Effector memory CD4-positive, alpha-beta T cell (primary cell): ENCODE measurements at places on chromosomes 2 and 18.
A peak's percentile ranks its signal among the peaks of the same experiment; 100 is the strongest.

- DNase-seq, result no peak
Observed at GRCh38 chr2:208097313-208097712, 27.0 kb downstream of the CRYGD start.

- no peak for DNase-seq
Observed at GRCh38 chr2:60496956-60497355, 56.5 kb downstream of the BCL11A start.

DNA sequence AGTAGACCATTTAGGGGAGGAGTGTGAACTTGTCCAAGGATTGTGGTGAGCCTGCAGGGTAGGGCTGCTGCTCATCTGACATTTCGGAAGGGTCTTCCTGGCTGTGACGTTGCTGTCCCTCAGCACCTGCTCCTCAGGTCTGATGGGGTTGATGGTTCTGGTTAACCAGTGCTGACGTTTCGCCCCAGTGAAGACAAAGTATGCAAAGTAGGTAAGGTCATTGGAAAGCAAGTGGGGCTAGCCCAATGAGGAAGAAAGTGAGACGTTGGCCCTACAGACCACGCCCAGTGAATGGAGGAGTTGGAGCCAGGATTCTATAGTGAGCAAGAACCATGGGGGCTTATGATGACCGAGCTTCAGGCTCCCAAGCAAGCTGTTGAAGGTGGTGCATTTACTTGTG is 33.4 kb upstream of the ZNF396 start:
- DNase-seq, result no peak

DNA sequence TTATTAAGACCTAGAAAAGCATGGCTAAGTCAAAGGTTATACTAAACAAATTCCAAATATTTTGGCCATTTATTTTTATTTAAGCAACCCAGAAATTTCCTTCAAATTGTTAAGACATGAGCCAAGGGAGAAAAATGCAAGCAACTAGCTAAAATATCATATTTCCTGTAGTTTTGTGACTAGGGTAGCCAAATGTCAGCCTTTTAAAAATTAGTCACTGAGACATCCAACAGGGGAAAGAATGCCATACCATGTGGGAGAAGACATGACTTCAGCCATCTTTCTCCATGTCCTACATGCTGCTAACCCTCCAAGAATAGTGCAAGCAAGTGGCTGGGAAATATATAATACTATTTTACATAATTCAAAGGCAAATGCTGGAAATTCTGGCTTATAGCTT is 197.9 kb downstream of the DSEL start:
- no peak for DNase-seq

DNA sequence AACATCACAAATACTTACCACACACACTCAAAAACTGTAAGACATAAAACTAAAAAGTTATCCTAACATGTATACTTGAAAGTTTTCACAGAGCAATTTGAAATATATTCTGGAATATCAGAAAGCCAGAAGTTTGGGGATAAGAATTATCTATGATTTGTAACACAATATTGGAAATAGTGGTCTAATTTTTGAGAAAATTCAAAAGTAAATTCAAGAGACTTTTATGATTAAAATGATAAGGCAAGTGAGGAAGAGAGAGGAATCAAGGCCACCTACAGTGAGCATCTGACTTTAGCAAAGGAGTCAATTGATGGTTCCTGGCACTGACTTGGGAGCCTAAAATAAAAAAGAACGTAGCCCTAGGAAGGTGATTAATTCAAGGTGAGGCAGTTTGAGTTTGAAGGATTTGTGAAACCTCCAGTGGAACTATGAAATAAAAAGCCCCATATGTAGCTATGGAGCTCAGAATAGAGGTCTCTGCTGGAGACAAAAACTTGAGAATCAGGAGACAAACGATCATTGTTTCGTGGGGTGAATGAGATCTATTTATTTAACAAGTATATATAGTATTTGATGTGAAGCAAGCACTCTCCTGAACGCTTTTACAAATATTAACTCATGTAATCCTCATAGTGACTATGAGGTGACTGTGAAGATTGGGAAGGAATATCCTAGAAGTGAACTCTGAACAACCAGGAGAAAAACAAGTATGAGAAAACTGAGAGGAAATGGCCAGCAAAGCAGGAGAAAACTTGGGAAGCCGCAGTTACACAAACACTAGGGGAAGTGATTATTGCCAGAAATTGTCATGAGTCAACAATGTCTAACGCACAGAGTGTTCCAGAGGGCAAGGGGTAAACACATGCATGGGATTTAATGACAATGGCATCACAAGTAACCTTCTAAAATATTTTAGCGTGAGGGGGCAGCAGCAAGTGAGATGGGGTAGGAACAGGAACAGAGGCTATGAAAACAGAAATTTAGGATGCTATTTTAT is 12.8 kb downstream of the TFPI start:
- DNase-seq, result no peak

DNA sequence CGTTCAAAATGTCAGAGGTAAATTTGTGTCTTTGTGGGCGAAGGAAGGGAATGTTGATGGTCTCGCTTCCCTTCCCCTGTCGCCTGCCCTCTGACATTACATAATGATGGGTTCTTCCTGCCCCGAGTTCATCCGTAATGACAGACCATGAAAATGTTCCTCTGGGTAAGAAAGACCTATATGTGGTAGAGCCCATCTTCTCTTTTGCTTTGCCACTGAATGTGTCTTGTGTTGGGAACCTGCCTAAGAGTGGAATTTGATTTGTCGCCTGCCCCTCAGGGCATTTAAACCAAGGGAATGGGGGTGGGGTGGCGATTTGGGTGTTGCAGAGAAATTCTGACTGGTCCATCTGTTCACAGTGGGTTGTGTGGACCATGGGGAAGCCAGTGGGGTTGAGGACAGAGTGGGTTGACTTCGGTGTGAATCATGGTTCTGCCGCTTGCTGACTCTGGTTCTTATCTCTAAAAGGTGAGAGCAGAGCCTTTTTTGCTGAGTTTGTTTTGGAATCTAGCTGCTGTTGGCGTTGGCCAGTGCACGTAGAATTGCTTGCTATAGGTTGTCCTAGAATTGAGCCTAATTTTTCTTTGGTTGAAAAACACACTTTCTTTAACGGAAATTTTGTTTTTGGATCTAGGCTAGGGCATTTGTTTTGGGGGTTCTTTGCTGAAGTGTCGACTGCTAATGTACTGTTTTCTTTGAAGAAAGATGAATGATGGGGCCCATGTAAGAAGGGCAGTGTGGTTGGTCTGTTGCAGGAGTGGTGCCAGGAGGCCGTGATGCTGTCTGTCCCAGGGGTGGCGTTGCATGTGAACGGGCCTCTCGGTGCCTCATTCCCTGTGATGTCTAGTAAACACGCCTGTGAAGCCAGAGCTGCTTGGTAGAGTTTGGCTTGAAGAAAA is 1.3 kb downstream of the INPP4A start:
- DNase-seq, result no peak

DNA sequence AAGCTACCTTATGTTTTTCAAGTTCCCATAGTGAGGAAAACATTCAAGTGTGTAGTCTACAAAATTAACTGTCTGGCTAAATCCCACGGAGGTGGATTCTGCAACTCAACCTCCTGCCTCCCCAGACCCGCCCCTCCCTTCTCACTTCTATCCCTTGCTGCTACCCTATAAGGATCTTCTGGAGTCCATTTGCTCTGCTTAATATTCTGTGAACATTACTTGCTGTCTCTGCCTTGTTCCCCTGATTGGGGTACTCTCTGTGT is 163.2 kb downstream of the KCNE4 start:
- no peak for DNase-seq

DNA sequence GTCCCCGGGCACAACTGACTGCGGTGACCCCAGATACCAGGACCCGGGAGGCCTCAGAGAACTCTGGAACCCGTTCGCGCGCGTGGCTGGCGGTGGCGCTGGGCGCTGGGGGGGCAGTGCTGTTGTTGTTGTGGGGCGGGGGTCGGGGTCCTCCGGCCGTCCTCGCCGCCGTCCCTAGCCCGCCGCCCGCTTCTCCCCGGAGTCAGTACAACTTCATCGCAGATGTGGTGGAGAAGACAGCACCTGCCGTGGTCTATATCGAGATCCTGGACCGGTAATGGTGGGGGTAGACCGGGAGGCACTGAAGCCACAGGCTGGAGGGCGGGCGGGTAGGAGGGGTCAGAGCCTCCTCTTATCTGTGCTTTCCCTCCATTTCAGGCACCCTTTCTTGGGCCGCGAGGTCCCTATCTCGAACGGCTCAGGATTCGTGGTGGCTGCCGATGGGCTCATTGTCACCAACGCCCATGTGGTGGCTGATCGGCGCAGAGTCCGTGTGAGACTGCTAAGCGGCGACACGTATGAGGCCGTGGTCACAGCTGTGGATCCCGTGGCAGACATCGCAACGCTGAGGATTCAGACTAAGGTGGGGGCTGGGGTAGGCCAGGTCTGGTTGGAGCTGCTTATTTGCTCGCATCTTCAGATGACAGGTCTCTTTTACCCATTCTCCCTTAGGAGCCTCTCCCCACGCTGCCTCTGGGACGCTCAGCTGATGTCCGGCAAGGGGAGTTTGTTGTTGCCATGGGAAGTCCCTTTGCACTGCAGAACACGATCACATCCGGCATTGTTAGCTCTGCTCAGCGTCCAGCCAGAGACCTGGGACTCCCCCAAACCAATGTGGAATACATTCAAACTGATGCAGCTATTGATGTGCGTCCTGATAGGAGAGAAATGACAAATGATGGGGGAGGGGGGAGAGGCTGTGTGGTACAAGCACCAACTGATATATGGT is 780 bp downstream of the HTRA2 start:
- peak; percentile 44 for DNase-seq

- DNase-seq, result no peak
Observed at GRCh38 chr2:133169274-133169912, 398.9 kb downstream of the NCKAP5 start.

DNA sequence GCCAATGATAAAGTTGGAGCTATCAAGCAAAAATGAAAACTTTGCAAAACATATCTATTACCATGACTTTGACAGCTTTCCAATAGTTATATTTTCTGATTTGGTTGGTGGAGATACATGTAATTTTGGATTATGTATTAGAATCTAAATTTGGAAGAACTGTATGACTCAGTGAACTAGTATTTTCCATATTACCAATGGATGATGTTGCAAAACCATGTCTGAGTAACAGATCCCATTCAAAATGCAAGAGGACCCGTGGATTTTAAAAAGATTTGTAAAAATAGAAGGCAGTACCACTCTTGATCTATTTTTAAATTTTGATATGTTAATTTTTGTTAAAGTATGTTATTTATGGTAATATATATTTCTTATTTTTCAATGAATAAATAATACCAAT is 83.0 kb downstream of the TAF4B start:
- DNase-seq, result no peak

GRCh38 chr18:61662726-61663125 is 230.1 kb downstream of the RNF152 start:
- DNase-seq, result no peak

- DNase-seq, result no peak
Observed at GRCh38 chr18:28574175-28574574, 397.2 kb upstream of the CDH2 start.

- DNase-seq, result no peak
Observed at GRCh38 chr18:58785171-58785805, 79.4 kb upstream of the ZNF532 start.

GRCh38 chr2:85053802-85054201 is 79.4 kb upstream of the TCF7L1 start:
- no peak for DNase-seq

DNA sequence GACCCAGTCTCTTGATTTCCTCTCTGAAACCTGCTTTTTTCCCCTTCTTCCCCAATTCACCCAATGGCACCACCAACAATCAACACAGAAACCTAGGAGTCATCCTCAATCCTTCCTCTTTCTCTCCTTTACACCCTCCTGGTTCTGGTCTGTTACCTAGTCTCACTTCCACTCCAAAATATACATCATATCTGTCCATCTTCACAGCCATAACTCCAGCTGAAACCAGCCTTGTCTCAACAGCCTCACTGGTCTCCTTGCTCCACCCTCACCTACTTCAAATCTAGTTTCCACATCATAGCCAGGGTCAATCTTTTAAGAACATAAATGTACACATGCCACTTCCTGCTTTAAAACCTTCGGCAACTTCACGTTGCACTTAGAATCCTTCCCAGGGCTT is 11.8 kb upstream of the TWSG1 start:
- no peak for DNase-seq

DNA sequence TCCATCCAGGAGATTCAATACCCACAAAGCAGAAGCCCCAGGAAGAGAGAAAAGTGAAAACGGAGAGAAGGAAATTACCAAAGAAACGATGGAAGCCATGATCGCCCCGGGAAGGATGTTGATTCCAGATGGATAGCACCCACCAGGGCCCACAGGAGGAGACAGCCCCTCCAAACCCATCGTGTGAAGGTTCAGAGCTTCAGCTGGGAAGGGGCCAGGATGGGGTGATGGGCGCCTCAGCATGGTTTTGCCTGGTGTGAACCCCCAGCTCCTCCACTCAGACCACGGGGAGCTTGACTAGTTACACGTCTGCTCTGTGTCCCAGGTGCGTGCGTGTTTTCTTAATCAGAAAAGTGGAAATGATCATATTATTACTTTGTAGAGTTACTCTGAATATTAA is 264.5 kb downstream of the EIPR1 start:
- DNase-seq, result no peak

- no peak for DNase-seq
Observed at GRCh38 chr2:15127876-15128275, 433.3 kb downstream of the NBAS start.

DNA sequence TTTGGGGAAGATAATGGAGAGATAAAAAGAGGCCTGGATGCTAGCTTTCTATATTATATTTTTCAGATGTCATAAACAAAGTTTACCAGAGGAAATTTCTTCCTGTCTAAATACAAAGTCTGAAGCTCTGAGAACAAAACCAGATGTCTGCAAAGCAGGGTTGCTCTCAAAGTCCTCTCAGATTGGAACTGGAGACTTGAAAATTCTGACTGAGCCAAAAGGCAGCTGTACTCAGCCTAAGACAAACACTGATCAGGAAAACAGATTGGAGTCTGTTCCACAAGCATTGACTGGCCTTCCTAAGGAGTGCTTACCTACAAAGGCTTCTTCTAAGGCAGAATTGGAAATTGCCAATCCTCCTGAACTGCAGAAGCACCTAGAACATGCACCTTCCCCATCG is 25.1 kb downstream of the KDM3A start:
- no peak for DNase-seq

DNA sequence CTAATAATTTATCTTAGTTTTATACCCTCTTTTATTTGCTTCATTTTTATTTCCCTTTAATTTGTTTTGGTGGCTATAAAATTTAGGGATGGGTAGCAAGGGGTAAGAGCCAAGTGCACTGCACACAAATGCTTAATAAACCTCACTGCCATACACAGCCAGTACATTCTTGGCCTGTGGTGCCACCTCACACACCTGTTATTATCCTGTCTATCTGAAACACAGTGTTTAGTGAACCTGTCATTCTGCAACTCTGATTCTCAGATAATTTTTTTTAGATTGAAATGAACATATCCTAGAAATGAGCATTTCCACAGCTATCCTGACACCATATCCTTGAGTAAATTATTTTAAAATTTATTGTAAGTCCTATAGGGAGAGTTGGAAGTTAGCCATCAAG is 807.5 kb downstream of the DCC start:
- DNase-seq, result no peak

GRCh38 chr2:112085916-112086669 is 31.0 kb downstream of the TMEM87B start:
- no peak for DNase-seq

DNA sequence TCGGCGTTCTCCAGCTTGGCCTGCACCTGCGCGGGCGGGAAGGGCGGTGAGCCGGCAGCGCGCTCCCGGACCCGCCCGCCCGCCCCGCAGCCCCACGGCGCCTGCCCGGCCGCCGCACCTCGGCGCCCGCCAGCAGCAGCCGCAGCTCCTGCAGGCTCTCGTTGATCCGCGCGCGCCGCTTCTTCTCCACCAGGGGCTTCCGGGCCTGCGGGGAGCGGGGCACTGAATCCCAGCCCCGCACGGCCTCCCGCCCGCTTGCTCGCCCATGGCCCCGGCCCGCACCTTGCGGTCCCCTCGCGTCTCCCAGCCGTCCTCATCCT is 335 bp downstream of the HES6 start:
- DNase-seq, result no peak
